H1 (cell line): ENCODE measurements at places on chromosomes 12 and 14. TPM values are rescaled to one million over a fixed set of nuclear protein-coding genes. Genes with fewer than 3 reads are reported as not detected.

AQP2 gene
- not detected in 2 replicates for total RNA-seq

PTCSC3 gene
- not detected in 2 replicates for total RNA-seq

IPO4 gene
- total RNA-seq: 108 and 109 TPM in 2 replicates

SLC17A8 gene
- total RNA-seq: 0.11 and 0.30 TPM in 2 replicates

RAB5B gene
- total RNA-seq: 56.7 and 65.6 TPM in 2 replicates

PRKD1 gene
- total RNA-seq: 6.8 TPM in 2 replicates

RPGRIP1 gene
- 0.63 and 0.65 TPM in 2 replicates for total RNA-seq

NID2 gene
- total RNA-seq: 6.1 and 6.9 TPM in 2 replicates

TPH2 gene
- total RNA-seq: 0.90 and 1.1 TPM in 2 replicates

CMA1 gene
- total RNA-seq: not detected in 2 replicates

ALG10B gene
- 3.2 and 4.6 TPM in 2 replicates for total RNA-seq

EPYC gene
- not detected in 2 replicates for total RNA-seq

TCL1B gene
- 7.5 and 9.6 TPM in 2 replicates for total RNA-seq

PRPH gene
- total RNA-seq: 0.96 and 1.4 TPM in 2 replicates

RTL1 gene
- not detected in 2 replicates for total RNA-seq

BIN2 gene
- total RNA-seq: not detected in 2 replicates

C12orf60 gene
- 1.2 and 1.5 TPM in 2 replicates for total RNA-seq

PTGDR gene
- 0.21 and 0.22 TPM in 2 replicates for total RNA-seq
